Stimulated activated CD4-positive, alpha-beta T cell treated with anti-CD3 and anti-CD28 coated beads, Interleukin-1b, Interleukin-23, amount 100 ng/mL, for 4 hours (primary cell): ENCODE measurements at places on chromosomes 3 and 15.

DNA sequence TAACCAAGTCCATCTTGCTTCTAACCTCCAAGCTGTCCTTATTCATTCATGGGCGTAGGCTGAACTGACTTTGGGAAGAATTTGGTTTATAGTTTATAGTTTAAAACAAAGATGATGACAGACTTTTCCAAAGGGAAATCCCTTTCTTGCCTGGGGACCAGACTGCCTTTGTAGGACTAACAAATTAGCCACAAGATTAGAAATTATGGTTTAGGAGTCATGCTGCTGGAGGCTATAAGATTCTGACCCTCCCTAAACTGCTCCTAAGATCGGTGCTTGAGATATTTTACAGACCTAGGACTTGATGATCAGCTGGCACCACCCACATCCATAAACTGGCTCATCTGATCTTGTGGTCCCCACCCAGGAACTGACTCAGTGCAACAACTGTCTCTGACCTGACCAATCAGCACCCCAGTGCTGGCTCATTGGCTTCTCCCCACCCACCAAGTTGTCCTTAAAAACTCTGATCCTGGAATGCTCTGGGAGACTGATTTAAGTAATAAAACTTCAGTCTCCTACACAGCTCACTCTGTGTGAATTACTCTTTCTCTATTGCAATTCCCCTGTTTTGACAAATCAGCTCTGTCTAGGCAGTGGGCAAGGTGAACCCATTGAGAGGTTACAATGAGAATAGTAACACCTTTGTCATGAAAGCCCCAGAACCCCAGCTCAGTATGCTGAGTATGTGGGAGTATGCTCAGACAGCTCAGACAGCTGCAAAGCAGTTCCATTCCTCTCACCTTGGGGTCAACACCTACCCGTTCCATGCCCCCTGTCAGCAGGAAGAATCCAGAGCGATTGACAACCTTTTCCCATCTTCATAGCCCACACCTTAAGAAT, 51.6 kb upstream of the C15orf39 start:
- DNase-seq, result no peak

- DNase-seq, result no peak
Measured at GRCh38 chr3:99698932-99699331, 60.5 kb downstream of the COL8A1 start.

GRCh38 chr15:78004222-78004727, 73.2 kb downstream of the TBC1D2B start:
- no peak for DNase-seq

GRCh38 chr3:162073422-162073975, 576.9 kb downstream of the OTOL1 start:
- DNase-seq, result no peak

DNA sequence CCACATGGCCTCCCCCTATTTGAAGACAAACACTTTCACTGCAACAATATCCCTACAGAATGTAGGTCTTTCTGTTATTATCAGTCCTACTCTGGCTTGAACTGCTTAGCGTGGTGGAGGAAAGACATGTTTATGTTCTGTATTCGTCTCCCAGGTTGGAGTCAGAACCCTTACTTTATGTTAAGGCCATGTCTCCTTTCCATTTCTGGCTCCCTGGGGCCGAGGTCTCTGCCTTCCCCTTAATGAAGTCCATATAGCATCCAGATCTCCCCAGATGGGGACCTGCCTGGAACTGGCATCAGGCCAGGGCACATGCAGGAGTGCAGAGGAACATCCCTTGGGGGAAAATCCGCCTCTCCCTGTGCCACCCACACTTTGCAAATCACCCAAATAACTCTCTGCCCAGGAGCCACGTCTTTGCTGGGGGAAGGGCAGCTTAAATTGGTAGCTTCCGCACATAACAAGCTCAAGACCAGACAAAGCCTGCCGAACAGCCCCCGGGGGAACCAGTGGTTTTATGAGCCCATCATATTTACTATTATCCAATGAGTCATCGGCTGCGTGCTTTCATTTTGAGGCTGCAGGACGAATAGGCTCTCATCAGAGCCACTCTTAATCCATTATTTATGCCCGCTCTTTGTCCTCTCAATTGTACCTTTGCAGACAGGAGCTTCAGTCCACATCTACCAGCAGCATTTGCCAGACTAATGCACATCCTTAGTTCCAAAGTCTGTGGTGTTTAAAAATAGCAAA, 237.0 kb downstream of the UACA start:
- DNase-seq, result no peak

DNA sequence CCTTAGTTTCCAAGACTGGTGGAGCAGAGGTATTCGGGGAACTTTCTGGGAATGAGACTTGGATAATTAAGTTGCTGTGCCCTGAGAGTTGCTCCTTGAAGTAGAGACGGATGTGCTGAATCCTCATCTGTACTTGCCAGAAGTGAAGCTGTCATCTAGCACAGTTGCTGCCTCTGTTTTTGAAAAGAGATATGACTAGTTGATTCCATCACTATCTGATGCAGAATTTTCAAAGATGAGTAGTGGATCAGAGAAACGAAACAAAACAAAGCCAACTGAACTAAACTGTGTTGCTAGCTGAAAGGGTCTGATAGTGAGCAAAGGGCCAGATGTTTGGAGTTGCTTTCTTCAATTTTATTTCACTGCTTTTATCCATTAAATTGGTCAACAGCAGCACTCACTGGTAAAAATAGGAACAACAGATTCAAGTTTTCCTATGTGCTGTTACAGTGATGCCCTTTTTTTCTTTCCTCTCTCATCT, 52.7 kb downstream of the MITF start:
- no peak for DNase-seq

GRCh38 chr15:82128401-82129148, 82.8 kb upstream of the MEX3B start:
- DNase-seq, result no peak

- DNase-seq, result no peak
Measured at GRCh38 chr3:40872258-40872920, 326.9 kb upstream of the CTNNB1 start.

- DNase-seq, result no peak
Measured at GRCh38 chr15:89078851-89079810, 9.1 kb upstream of the ABHD2 start.

DNA sequence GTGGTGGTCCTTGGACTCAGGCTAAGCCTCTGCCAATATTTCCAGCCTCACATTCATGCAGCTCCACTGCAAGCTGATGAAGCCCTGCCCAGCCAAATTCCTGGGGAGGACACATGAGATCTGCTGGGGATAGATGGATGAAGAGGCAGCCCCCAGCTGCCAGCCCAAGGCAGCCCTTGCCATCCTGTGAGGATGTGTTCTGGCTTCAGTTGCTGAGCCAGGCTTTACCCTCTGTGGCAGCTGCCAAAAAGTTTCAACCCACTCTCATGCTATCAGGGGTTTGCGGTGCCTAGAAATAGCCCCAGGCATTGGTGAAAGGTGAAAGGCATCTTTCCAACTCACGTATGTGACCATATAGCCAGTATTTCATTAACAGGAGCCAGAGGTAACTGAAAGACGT, 37.6 kb downstream of the C2CD4A start:
- DNase-seq, result no peak

DNA sequence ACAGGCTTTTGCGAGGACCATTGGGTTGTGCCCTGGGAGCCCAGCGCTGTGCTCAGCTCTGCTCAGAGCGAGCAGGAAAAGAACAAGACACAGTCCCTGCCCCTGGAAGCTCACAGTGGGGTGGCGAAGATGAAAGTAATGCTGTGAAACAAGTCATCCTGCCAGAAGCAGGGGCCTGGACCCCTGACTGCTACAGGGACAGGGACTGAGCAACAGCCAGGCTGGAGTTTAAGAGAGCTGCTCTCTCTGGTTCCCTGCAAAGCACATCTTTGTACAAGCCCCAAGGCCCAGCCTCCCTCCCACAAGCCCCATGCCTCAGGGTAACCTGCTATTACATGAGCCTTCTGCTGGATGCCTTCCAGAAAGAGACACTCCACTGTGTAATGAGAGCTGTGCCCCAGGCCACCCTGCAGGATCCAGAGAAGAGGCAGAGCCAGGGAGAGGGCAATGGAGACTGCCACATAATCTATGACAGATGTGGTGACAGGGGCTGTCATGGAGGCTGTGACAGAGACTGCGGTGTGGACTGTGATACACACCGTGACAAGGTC, 7.1 kb upstream of the HCN4 start:
- no peak for DNase-seq

GRCh38 chr3:4440951-4441350, 26.1 kb downstream of the SUMF1 start:
- no peak for DNase-seq

DNA sequence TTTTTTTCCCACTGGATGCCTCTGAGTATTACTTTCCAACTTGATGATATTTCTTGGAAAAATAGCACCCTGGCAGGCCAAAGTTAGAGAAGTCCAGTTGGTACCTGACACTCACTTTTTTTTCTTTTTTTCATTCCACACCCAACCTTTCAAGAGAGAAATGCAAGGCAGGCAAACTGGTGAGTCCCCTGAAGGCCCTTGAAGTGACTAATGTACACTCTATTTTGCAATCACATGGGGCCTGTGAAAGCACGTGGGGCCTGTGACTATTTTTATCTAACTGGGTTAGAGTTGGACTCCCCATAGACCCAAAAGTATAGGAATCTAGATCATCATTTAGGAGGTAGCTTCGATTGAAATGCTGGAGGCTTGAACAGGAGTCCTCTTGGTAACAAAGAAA, 316.7 kb downstream of the CHL1 start:
- no peak for DNase-seq

GRCh38 chr3:127666676-127667075, 6.1 kb upstream of the ABTB1 start:
- DNase-seq, result no peak

- DNase-seq, result peak; percentile 6
Measured at GRCh38 chr3:188092648-188093047, 61.3 kb upstream of the LPP start.

DNA sequence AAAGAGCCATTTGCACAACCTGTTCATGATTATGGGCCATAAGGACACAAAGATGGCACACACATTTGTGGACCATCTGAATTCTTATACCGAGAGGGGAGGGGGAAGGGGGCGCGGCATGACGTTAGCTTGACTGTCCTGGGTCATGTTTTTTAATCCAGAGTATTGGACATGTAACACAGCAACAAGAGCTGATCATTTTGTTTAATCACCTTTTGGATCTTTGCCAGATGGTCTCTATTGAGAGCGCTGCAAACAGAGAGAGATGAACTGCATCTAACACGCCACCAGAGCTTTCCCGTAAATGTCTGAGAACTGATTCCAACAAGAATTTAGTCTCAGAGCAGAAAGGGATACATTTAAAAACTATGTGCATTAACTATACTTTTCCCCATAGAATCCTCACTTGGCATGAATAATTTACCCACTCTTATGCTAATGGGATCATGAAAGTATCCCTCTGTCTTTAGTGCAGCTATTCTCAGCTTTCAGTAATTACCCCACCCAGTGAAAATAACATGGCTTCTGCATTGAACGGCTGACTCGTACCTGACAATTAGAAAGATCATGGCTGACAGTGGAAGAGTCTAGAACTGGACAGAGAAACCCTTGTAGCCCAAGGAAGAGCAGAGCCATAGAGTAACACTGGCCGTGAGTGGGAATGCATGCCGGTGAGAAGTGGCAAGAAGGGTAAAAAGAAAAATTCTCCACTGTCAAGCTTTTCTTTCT, 22.6 kb downstream of the MEIS2 start:
- DNase-seq, result no peak
